ENCODE measurements at places on chromosomes 3 and 15. TPM values are rescaled to one million over a fixed set of nuclear protein-coding genes. Genes with fewer than 3 reads are reported as not detected.

Gene RPP14
- total RNA-seq = 10.1 TPM

Gene DNAH12
- total RNA-seq = not detected

Gene ACSBG1
- total RNA-seq = 0.33 TPM

Gene DNASE1L3
- total RNA-seq = 2.2 TPM

Gene ZMYND10
- not detected for total RNA-seq

Gene TM4SF1
- total RNA-seq = 151 TPM
